A549 (cell line): ENCODE measurements at places on chromosomes 13 and 19. TPM values are rescaled to one million over a fixed set of nuclear protein-coding genes. Genes with fewer than 3 reads are reported as not detected.

MBD3L5 gene
- not detected in 3 replicates for polyA plus RNA-seq

DNA sequence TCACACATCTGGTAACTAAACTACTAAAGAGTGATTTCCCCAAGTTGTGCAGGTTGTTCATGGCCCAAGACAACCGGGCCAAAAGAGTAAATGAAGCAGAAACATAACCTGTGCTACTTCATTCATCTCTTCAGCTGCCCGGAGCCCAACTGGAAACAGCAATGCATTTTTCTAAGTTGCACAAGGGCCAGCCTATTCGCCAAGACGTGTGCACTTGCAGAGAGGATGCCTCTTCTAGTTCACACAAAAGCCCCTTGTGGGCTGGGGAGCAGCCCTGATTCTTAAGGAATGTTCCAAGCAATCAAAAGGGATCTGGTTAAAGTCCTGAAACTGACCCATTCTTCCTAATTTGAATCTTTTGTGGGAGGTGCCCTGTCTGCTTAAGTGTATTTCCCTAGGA lies 275.8 kb downstream of the SHISA2 start:
- no peak for DNase-seq

- DNase-seq: no peak
These were observed 75.9 kb downstream of the RAB20 start for GRCh38 chr13:110485604-110486003.

- no peak for DNase-seq
These were observed 357 bp upstream of the COG6 start for GRCh38 chr13:39655041-39655568.

- no peak for DNase-seq
These were observed 80.3 kb upstream of the FRY start for GRCh38 chr13:31951215-31951678.

CFAP97D2 gene
- polyA plus RNA-seq: not detected in 3 replicates

ZNF446 gene
- polyA plus RNA-seq: 9.9 to 12.5 TPM (median 11.0 TPM) in 3 replicates
